CD4-positive, alpha-beta T cell (primary cell): ENCODE measurements at places on chromosomes 11 and 22.

DNA sequence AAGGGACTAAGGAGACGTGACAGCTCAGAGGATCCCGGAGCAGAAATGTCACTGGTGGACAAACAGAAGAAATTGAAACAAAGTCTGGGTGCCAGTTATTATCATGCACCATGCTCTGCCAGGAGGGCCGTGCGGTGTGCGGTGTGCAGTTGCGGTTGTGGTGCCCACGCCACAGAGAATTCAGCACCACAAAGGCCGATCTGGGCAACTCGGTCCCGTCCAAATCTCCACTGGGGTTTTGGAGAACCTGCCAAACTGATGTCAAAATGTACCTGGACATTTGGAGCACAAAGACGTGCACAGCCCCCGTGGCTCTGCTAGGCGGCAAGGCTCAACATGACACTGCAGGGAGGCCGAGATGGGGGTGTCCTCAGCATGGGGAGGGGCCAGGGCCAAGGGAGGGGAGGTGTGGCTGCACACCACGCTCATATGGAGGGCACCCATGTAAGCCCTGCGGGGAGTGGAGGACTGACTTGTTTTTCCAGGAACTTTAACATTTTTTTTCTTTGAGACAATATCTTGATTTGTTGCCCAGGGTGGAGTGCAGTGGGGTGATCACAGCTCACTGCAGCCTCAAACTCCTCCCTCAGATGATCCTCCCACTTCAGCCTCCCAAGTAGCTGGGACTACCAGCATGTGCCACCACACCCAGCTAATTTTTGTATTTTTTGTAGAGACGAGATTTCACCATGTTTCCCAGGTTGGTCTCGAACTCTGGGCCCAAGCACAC is 39.4 kb downstream of the GNB1L start:
- DNase-seq, result no peak

GRCh38 chr11:57598831-57599155 is 1.3 kb downstream of the SERPING1 start:
- no peak for DNase-seq

GRCh38 chr11:498297-499181 is 8.5 kb downstream of the RNH1 start:
- no peak for DNase-seq

DNA sequence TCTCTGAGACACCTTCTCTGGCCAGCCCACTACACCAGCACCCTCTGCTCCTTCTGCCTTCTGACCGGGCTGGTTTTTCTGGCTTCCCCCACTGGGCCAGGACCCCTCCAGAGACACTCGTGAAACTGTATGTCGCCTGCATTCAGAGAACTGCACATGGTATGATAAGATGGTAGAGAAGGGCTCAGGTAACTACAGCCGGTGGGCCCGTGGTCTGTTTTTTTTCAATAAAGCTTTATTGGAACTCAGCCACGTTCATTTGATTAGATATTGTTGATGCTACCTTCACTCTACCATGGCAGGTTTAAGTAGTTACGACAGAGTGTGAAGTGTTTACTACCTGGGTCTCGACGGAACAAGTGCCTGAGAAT is 514.0 kb downstream of the TBC1D22A start:
- DNase-seq, result no peak

DNA sequence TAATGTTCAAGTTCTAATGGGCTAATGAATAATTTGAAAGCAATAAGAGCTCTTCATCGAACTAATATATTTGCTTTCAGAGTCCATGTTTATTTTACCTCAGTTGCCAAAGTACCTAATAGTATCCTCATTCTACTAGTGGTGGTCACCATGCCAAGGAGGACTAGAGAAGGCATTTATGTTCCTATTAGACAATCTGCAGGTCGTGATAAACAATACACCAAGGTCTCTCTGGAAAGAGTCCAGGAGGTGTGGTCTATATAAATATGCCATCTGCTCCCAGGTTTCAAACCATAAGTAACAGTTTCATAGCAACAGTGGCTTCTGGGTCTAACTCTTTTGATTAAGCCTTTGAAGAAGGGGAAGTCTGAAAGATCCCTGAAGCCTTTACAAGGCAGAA is 42.9 kb downstream of the ARFGAP3 start:
- DNase-seq, result no peak

DNA sequence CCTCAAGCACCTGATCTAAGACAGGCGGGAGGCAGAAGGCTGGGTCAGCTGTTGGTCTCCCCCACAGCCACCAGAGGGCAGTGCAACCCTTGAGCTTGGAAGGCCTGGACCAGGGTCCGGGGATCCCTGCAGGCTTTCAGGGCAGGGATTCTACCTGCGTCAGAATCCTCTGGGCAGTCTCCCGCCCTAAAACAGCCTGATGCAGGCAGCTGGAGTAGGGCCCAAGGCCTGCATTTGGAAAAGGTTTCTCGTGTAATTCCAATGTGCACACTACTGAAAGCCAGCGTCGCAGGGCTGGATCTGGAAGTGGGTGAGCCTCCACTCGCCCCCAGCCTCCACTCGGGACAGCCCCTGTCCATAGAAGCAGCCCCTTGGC is 31.8 kb downstream of the BID start:
- peak; percentile 85 for DNase-seq

DNA sequence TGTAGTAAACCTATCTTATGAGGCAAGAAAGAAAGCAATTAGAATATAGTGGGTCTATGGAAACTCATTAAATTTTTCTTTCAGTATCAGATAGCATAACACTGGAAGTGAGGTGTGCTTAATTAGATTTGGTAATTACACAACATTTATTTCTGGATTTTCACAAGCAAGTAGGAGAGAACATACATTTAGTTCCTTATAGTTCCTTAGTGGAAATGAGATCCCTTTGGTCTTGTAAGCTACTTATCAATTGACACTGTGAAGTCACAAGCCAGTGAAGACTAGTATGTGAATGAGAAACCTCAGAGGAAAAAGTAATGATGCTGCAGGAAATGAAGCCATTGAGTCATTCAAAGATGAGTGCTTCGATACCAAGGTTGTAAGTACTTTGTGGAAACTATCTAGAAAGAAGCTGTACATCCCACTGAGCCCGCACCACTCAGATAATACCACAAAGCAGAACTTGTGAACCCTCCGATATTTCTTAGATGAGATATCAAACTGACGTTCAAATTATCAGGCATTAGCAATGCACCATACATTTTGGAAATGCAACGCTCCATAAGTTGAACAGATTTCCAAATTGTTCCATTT is 53.5 kb downstream of the ENTHD1 start:
- DNase-seq, result no peak

- DNase-seq, result no peak
These were observed 46.6 kb downstream of the KDM2A start for GRCh38 chr11:67165623-67166022.

- DNase-seq, result no peak
These were observed 18.5 kb upstream of the OR4A16 start for GRCh38 chr11:55324500-55324899.

DNA sequence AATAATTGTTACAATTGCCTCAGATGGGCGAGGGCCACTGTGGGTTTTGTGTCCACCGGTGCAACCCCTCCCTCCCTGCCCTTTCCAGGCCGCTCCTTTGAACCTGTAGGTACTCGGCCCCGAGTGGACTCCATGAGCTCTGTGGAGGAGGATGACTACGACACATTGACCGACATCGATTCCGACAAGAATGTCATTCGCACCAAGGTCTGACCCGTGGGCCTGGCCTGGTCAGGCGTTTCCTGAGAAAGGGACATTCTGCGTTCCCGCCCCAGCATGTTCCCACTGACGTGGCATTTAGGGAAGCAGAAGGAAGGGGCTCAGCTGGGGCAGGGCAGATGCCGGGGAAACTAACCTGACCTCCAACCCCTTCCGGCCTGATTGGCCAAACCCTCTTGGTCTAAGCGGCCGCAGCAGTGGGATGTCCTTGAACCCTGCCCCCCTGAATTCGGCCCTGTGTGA is 10.1 kb downstream of the SIDT2 start:
- no peak for DNase-seq

GRCh38 chr22:30425616-30426387 is at the start of gene MTFP1:
Gene MTFP1 (plus strand): TSS chr22:30425768. CDS start chr22:30425880, 112 bp downstream.
- DNase-seq, result peak; percentile 57

DNA sequence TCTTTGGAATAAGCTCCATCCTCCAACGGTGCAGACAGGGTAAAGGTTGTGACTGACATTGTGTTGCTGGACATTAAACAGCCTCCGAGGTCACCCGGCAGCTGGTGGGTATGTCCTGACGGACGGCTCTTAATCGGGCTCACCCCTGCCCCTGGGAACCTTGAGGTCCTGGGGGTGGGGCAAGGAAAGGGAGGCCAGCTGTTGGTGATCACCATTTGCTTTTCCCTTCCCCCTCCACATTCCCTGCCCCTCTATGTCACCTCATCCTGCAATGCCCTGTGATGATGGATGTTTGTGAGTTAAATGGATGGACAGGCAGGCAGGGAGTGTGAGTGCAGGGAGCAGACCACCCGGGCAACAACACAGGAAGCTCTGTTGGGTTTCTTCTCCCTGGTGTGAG is 26.3 kb downstream of the APLNR start:
- no peak for DNase-seq

- no peak for DNase-seq
These were observed 137.3 kb upstream of the SORL1-AS1 start for GRCh38 chr11:121589946-121590537.

DNA sequence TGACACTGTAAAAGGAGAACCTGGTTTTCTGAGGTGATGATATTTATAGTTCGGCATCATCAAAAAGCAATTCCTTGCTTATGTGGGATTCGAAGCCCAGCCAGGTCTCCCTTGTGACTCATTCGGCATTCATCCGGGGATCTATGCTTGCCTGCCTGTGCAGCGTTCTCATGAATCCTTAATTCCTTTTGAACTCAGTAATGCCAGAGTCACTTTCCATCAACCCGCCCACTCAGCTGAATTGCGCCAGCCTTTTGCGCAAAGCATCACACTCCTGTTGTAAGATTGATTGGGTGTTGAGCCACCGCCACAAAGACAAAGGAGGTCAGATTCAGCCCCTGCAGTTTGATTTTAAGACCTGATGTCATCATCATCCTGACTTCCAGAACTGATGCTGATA is 128.6 kb downstream of the SLC17A6 start:
- no peak for DNase-seq

DNA sequence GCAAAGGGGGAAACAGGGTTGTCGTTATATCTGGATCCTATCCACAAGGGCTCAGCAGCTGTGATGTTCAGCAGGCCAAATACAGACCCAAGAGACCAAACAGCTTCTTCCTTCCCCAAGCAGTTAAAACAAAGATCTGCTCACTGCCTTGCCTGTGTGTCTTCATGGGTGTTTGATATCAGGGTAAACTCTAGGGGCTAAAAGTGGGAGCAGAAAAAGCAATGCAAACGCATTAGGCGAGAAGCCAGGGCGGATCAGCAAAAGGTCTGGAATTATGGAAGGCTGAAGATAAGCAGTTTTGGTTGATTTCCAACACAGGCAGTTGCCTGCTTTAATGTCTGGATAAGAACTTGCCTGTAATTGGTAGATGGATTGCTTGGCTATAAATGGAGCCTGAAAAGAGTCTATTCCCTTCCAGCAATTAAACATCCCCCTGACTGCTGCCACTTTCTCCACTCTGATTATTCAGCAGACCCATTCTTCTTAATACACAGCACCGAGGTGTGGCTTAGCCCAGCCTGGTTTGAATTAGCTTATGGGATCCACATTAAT is 126.3 kb downstream of the COMMD9 start:
- no peak for DNase-seq

GRCh38 chr11:118872403-118872821 is 11.3 kb upstream of the CXCR5 start:
- DNase-seq, result peak; percentile 75

DNA sequence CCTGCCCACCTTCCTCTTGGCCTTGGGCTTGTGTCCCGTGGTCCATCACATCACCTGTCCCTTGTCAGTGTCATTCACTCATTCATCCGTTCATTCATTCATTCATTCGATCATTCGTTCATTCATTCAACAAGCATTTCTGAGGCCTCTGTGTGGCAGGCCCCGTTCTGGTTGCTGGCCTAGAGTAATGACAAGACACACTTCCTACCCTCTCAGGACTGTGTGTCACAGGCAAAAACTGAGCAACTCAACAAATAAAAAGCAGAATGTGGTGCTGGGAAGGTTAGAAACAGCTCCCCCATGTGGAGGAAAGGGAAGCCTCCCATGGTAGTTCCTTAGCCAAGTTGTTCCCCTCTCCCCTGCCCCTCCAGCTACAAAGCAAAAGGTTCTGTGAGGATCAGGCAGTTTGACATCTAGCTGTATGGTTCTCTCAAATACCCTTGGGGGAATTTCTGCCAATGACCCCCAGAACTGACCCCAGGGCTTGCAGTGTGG is 1.6 kb upstream of the OMP start:
- DNase-seq, result no peak

- DNase-seq, result no peak
These were observed 510.2 kb downstream of the METTL15 start for GRCh38 chr11:28618416-28618815.

DNA sequence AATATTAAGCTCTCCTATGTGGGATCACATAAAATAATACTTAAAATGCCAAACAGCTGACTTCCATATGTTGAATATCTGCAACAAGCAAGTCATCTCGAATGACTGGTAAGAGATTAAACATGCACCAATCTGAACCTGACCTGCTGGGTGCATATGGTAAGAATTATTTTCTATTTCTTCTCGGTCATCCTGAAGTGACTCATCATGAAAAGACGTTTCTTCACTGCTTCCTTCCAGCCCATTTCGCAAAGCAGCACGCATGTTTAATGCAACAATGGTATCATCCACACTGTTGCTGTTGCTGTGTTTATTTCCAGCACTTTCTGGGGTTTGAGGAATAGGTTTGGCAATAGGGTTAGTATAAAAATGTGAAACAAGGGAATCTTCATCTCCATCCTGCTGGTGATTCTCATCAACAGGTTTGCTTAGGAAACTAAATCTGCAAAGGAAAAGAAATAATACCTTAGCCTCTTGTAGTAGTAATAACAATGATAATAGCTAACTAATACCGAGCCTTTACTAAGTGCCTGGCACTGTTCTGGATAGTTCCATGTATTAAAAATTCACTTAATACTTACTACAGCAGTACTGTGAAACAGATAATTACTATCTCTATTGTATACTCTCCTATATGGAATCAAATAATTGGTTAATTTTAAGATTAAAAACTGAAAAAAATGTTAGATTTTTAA is 52.0 kb upstream of the CHRNA10 start:
- DNase-seq, result no peak

DNA sequence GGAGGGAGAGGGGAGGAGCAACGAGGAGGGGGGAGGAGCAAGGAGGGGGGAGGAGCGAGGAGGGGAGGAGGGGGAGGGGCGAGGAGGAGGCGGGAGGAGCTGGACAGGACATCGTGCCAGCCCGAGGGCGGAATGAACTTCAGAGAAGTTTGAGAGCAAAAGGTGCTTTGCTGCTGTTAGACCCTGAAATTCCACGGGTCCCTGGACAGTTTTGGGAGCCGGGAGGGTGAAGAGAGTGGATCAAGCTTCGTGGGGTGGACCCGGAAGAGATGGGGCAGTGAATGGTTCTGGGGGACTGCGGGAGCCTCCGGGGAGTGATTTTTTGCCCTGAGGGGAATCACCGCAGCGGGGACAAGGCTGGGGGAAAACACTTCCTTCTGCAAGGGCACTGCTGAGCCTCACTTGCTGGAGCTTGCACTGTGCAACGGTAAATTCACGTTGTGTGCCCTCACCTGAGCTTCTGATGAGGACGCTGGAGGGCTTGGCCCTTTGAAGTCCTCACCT is 10.7 kb upstream of the NLRP6 start:
- peak; percentile 82 for DNase-seq

GRCh38 chr11:65932558-65932919 is 12.7 kb upstream of the TSGA10IP start:
- DNase-seq, result no peak

GRCh38 chr11:72932132-72932570 is 117.9 kb downstream of the ATG16L2 start:
- DNase-seq, result no peak

GRCh38 chr11:59218893-59219292 is 6.2 kb upstream of the MPEG1 start:
- no peak for DNase-seq

- no peak for DNase-seq
These were observed 144.5 kb downstream of the DBX1 start for GRCh38 chr11:20015529-20016427.
